Ovary (tissue), 10 donors: ENCODE measurements at places on chromosomes 16 and 17.

DNA sequence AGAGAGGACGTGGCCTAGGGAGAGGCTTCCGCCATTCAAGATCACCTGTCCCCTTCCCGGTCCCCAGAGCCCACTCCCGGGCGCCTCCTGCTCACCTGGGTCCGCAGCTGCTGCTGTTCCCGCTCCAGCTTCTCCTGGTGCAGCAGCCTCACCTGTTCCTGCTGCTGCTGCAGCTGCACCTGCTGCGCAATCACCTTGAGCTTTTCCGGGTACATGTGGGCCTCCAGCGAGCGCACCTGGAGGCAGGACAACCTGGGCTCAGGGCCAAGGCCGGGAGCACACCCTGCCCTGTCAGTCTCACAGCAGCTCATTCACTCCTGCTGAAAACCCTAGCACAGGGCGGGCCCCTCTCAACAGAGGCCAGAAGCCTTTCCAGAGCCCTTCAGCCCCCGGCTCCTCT is 12.5 kb downstream of the TFAP4 start:
- H3K4me3 ChIP-seq, result no peak overlapping the region
- H3K4me1 ChIP-seq, result peaks cover 6% of the 10 kb centered on the region
- no peak overlapping the region for H3K27ac ChIP-seq
- no peaks in the 10 kb centered on the region for H3K36me3 ChIP-seq
- DNase-seq, result no peak
- no peaks in the 10 kb centered on the region for H3K27me3 ChIP-seq

DNA sequence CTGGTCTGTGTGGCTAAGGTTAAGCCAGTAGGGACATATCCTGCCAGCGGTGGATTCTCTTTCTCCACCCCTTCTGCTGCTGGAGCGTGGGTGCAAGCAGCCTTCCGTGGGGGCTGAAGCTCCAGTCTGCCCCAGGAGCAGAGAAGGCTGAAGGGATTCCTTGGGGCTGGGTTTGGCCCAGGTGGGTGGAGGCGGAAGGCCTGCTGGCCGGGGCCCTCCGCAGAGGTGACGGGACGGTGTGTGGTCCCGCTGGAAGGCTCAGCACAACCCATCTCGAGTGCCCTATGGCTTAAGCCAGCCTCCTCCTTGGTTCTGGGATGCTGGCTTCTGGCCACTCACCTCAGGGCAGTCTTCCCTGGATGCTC is 13.1 kb downstream of the TIMM22 start:
- H3K4me3 ChIP-seq, result no peak overlapping the region
- H3K27me3 ChIP-seq, result no peaks in the 10 kb centered on the region
- no peak for DNase-seq
- H3K27ac ChIP-seq, result no peak overlapping the region
- no peaks in the 10 kb centered on the region for H3K36me3 ChIP-seq

GRCh38 chr17:72430611-72431432 is 310.0 kb downstream of the SOX9 start:
- no peaks in the 10 kb centered on the region for H3K4me1 ChIP-seq
- no peak overlapping the region for H3K27ac ChIP-seq
- H3K27me3 ChIP-seq, result no peaks in the 10 kb centered on the region
- H3K36me3 ChIP-seq, result no peaks in the 10 kb centered on the region
- DNase-seq, result no peak

GRCh38 chr16:29959293-29959692 is 2.6 kb upstream of the TMEM219 start:
- no peak overlapping the region for H3K4me3 ChIP-seq
- no peaks in the 10 kb centered on the region for H3K27me3 ChIP-seq
- peaks cover 3% of the 10 kb centered on the region for H3K4me1 ChIP-seq
- H3K27ac ChIP-seq, result no peak overlapping the region
- DNase-seq, result no peak
